Activated CD8-positive, alpha-beta memory T cell treated with anti-CD3 and anti-CD28 coated beads for 1 hour (primary cell): ENCODE measurements at places on chromosomes 13 and 19.

DNA sequence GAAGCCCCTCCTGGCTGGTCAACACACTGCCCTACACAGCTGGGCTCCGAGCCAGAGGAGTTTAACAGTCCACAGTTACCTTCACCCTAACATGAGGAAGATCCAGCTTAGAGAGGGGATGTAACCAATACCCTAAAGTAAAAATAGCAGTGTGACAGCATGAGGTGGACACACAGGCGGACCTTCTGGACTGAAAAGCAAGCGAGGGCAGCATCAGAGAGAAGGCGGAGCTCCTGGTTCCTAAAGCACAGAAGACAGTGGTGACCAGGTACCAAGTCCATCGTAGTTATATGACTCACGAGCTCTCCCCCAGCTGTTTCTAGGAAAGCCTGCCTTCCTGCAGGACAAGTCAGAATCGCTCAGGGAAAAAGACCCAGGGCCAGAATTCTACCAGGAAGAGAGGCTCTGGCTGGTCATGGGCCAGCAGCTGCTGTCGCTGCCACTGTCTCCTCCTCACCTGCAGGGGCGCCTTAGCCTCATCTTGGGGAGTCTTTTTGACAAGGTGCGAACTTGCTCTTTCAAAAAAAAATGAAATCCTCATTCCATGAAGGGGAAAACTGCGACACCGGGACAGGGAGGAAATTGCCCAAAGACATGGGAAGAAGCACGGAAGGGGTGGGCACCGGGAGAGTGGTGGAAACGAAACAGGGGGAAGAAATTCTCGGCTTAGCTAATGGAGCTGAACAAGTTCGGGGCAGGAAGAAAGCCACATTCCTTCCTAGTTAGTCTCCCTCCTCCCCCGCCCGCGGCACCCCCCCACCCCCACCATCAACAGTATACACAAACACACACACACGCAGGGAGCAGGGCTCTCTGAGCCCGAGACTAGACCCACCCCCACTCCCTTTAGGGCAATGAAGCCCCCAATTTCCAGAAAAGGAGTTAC, 1.7 kb downstream of the ELL start:
- DNase-seq, result no peak

DNA sequence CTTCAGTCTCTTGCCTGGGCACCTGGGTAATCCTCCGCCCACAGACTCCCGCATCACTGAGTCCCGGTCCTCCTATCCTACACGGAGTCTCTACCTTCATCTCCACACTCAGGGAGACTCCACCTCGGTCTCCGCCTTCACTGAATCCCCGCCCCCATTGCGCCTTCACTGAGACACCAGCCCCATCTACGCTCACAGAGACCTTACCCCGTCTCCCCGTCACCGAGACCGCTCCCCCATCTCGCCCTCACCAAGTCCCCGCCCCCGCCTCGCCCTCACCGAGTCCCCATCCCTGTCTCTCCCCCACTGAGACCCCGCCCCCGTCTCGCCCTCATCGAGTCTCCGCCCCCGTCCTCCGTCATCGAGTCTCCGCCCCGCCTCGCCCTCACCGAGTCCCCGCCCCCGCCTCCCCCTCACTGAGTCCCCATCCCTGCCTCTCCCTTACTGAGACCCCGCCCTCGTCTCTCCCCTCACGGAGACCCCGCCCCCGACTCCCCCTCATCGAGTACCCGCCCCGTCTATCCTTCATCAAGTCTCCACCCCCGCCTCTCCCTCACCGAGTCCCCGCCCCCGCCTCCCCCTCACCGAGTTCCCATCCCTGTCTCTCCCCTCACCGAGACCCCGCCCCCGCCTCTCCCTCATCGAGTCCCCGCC, 23.1 kb upstream of the ZNF846 start:
- DNase-seq, result peak; percentile 93

GRCh38 chr19:2841855-2842574, 740 bp downstream of the ZNF555 start:
- no peak for DNase-seq

- no peak for DNase-seq
Observed at GRCh38 chr13:67635754-67636153, 405.6 kb upstream of the PCDH9 start.

GRCh38 chr13:95087746-95088305, 213.4 kb downstream of the ABCC4 start:
- no peak for DNase-seq

DNA sequence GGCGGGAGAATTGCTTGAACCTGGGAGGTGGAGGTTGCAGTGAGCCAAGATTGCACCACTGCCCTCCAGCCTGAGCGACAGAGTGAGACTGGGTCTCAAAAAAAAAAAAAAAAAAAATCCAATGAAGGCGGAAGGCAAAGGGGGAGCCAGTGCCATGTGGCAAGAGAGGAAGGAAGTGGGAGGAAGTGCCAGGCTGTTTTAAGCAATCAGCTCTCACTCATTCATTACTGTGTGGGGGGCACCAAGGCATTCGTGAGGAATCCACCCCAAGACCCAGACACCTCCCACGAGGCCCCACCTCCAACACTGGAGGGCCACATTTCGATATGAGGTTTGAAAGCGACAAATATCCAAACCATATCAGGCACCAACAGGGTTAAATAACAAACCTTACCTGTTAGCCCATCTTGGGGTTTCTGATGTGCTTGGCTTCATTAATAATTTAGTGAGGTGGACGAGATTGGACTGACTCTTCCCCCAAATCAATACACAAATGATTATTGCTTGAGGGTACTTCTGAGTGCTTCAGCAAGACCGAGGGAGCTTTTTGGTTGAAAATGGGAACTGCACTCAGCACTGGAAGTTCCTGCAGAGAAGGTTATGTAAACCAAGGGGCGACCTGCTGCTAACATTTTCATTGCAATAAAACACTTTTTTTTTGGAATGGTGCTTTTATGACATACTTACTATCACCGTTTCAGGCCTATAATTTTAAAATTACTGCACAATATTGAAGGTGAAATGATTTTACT, 7.5 kb upstream of the LRP3 start:
- DNase-seq, result no peak

GRCh38 chr13:21010621-21011020, 50.8 kb downstream of the LATS2 start:
- no peak for DNase-seq

GRCh38 chr19:52942386-52943133, 19.3 kb upstream of the ZNF888 start:
- peak; percentile 86 for DNase-seq

GRCh38 chr13:29849731-29850212, 645 bp downstream of the UBL3 start:
- DNase-seq, result no peak

DNA sequence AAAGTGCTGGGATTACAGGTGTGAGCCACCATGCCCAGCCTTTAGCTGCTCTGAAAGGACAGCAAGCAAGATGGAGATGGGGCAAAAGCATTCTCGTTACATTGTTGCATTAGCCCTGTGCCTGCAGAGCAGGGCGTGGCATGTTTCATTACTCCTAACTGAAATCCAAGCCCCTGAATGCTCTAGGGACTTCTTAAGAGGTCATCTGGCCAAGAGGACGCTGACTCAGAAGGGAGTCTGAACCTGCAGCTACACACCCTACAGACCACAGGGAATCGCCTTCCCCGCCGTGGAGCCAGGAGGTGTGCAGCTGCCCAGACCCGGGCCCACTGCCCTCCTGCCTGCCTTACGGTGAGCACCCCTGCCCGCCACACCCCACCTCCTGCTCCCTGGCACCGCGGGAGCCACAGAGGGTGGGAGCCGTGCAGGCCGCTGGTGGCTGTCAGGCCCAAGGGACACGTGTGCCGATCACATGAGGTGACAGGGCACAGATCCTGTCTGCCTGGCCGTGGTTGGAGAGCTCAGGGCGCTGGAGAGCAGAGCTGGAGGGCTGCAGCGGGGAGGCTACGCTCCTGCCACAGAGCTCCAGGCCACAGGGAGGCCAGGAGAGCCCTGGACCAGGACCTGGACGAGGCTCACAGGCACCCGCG, 27.2 kb downstream of the ADPRHL1 start:
- DNase-seq, result no peak

GRCh38 chr13:43908156-43909126, 28.7 kb downstream of the LACC1 start:
- no peak for DNase-seq

DNA sequence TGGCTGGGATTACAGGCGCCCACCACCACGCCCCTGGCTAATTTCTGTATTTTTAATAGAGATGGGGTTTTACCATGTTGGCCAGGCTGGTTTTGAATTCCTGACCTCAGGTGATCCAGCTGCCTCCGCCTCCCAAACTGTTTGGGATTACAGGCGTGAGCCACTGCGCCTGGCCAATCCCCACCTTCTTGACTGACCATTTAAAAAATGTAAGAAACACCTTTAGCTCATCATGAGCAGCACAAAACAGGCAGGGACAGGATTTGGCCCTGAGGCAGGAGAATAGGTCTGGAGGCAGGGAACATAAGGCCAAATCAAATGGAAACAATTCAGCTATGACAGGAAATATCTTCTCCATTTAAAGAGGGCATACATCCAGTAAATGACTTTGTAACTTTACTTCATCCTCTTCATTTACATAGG, 1.4 kb upstream of the MPV17L2 start:
- DNase-seq, result no peak

DNA sequence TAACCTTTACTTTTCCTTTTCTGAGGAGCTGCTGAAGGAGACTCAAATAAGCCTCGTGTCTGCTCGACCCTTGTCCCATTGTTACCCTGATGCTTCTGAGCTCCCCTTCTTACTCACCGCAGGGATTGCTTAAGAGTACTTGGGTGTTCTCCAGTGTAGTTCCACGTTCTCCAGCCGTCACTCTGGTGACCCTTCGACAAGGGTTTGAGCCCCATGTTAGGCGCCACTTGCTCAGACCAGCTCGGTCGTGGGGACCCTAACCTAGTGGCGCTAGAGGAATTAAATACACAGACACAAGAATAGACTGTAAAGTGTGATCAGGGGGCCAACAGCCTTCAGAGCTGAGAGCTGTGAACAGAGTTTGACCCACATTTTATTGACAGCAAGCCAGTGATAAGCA, 10.3 kb downstream of the ZNF480 start:
- DNase-seq, result no peak

DNA sequence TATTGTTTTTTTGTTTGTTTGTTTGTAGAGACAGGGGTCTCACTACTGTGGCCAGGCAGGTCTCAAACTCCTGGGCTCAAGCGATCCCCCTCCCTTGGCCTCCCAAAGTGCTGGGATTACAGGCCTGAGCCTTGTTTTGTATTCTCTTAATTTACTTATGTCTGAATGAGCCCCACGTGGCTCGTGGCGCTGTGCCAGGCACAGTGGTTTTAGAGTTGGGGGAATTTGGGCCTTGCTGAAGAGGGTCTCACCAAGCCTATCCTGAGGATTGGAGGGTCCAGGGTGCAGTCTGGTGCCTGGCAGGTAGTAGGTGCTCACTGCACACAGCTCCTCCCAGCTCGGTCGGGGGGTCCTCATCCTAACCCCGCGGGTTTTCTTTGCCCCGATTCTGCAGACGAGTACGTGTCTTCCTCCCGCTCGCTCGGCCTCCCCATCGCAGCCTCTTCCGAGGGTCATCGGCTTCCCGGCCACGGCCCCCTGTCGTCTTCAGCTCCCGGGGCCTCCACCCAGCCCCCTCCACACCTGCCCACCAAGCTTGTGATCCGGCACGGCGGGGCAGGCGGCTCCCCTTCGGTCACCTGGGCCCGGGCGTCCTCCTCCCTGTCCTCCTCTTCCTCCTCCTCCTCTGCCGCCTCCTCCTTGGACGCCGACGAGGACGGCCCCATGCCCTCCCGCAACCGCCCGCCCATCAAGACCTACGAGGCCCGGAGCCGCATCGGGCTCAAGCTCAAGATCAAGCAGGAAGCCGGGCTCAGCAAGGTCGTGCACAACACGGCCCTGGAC, 12.1 kb upstream of the EHD2 start:
- DNase-seq, result no peak

DNA sequence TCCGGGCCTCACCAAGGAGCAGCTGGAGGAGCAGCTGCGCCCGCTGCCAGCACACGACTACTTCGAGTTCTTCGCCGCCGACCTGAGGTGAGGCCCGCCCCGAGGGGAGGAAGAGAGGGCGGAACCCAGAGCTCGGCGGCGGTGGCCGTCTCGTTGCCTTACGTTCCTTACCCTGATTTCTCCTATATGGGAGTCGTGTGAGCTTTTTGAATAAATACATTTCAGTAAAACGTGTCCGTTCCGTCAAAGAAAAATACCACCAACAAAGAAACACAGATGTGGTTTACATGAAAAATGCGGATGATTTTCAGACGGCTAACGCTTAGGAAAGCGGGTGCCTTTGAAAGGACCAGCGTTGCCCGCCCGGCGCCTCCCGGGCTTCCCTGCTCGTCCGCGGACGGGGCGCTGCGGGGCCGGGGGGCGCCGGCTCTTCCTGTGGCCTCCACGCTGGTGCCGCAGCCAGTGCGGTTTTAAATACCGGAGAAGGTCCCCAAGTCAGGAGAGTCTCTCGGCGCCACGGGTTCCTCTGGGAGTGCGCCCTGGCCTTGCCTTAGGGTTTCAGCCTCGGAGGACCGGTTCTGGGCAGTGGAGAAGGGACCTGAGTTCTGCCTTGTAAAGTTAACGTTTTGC, 755 bp downstream of the UPF3A start:
- DNase-seq, result peak; percentile 48
